ENCODE measurements at places on chromosomes 2 and 18.
A peak's percentile ranks its signal among the peaks of the same experiment; 100 is the strongest.

GRCh38 chr2:63589148-63589958 is 590 bp downstream of the MDH1 start:
- no peak for DNase-seq

- DNase-seq, result no peak
Observed at GRCh38 chr18:12034241-12035100, 53.2 kb downstream of the IMPA2 start.

GRCh38 chr2:188199716-188200128 is 92.0 kb upstream of the GULP1 start:
- no peak for DNase-seq

GRCh38 chr2:156745619-156746018 is 309.4 kb downstream of the GPD2 start:
- no peak for DNase-seq

GRCh38 chr2:20368706-20369105 is 18.1 kb upstream of the PUM2 start:
- DNase-seq, result no peak

DNA sequence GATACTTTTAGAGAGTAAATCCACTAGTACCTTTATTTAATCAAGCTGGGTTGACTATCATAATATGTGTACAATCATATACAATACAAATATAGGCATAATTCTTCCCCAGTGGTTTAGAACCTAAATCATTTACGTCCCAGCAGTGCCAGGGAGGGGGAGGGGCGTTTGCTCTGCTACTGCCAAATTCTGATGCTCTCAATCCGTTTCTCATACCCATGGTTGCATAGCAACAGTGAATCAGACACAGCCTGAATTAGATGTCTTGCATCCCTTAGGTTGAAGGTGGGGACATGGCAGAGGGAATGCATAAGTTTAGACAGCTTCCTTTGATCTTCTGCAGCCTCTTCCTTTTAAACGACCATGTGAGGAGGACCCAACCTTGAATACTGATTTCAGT is 135.4 kb downstream of the ABCA12 start:
- DNase-seq, result no peak

GRCh38 chr2:74515981-74516633 is 1.9 kb downstream of the TLX2 start:
- peak; percentile 71 for DNase-seq

- no peak for DNase-seq
Observed at GRCh38 chr2:129483366-129483765, 496.1 kb upstream of the RAB6C start.

GRCh38 chr2:33340280-33340679 is 136.2 kb upstream of the RASGRP3 start:
- DNase-seq, result no peak

DNA sequence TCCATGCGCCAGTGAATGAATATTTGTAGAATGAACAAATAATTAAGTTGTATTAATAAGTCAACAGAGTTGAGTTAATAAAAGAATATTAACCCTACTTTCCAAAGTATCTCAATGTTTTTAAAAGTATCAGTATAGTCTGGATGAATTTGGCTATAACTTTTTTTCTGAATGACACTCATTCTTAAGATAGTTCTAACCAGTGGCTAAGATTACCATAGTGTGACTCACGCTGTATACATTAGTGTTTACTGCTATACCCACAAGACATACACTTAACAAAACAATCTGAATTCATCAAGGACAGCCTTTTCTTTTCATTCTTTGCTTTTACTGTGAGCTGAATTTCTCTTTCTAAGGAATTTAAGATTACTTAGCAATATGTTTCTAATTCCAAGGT is 77.0 kb upstream of the PDE1A start:
- DNase-seq, result no peak

DNA sequence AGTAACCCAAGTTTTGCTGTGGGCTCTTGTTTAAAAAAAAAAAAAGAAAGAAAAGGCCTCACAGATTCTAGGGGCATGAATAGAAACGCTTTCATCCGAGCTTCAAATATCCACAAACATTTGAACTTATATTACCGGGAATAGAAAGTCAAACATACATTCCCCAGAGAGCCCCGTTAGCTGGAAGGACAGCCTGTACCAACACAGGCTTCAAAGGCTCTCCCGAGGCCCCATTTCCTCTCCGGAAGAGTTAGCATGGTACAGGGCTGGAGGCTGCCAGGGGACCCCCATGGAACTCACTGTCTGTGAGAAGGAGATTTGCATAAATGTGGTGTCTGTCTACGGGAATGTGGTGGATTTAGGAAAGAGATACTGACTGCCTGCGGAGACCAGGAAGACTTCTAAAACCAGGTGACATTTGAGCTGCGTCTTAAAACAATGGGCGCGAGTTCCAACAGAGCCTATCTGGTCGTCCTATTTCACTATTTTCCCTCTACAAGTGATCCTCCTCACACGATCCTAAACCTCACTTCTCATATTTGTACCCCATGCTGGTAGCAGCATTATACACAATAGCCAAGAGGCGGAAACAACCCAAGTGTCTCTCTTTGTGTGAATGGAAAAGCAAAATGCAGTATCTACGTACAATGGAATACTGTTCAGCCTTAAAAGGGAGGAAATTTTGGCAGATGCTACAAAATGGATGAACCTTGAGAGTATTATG is 820 bp upstream of the MATN3 start:
- DNase-seq, result no peak

DNA sequence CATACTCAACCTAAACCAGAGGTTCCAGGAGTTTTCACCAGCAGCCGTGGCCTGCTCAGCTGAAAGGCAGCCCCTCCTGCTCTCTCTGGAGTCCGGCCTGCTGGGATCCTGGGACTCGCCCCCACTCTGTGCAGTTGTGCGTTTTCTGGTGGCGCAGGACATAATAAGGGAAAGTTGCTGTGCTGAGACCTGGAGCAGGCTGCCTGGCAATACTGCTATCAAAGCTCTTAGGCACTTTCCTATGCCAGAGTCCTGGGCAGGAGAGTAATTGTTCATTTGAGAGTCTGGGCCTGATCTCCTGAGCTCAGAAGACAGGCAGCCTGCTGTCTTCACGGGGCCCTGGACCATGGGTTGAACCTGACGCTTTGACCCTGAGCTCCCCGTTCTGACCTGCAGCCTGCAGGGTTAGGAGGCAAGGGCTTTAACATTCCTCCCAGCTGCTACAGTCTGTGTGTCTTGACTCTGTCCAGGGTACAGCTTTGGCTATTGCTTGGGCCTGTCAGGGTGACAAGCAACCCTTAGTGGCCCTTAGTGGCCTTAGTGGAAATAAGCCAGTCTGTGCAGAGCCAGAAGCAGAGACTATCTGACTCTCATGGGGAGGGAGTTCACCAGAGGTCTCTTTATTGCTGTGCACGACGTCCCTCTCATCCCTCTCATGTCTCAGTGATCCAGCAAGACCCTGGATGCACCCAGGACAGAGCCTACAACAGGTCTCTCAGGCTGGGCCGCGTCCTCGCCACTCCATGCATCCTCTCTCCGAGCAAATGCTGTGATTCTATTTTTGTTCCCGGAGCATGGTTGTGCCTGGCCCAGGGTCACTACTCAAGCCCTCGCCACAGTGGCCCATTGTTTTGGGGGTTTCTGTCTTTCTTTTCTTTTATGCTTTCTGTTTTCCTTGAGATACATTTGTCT is 60.6 kb downstream of the ACKR3 start:
- DNase-seq, result no peak

GRCh38 chr2:105416156-105416555 is 17.3 kb upstream of the FHL2 start:
- no peak for DNase-seq

- no peak for DNase-seq
Observed at GRCh38 chr18:58721566-58722239, 50.4 kb downstream of the MALT1 start.
